Tibial nerve (tissue), 4 donors: ENCODE measurements at places on chromosomes 12 and 14. TPM values are rescaled to one million over a fixed set of nuclear protein-coding genes. Genes with fewer than 3 reads are reported as not detected.

DNA sequence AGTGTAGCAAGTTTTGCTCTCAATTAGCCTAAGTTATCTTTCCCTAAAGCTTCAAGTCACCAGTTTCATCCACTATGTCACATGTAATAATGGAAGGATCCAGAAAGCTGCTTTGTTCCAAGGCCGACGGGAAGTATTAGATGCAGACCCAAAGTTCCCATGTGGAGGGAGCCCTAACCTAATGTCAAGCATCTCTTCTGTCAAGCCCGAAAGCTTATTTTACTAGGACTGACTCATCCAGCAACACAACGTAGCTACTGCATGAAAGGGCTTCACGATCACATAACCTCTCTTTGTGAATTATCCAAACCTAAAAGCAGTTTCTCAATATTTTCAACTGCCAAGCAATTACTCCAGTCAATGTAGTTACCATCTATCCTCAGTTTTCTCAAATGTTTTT is 133.4 kb downstream of the SLC6A15 start:
- no peaks in the 10 kb centered on the region for H3K36me3 ChIP-seq
- no peak overlapping the region for H3K27ac ChIP-seq
- no peak for DNase-seq

GRCh38 chr12:830111-830867 is 77.9 kb downstream of the WNK1 start:
- peaks cover 3% of the 10 kb centered on the region for H3K36me3 ChIP-seq
- H3K4me3 ChIP-seq, result no peak overlapping the region
- no peak for DNase-seq
- H3K27ac ChIP-seq, result no peak overlapping the region
- H3K4me1 ChIP-seq, result no peaks in the 10 kb centered on the region

DNA sequence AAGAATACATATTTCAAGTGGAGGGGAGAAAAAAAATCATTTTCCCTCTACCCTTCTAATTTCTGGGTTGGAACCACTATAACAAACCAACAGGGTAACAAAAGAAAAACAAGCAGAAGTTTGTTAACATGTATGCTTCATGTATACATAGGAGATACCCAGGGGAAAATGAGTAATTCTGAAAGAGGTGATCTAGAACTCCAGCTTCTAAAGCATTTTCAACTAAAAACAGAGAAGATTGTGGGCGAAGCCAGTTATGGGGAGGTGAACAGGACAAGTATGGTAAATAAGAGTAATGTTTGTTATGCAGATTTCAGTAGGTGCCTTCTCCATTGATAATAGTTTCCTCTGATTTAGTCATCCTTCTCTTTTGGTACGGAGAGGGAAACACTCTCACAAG is 16.7 kb downstream of the FNTB start:
- DNase-seq, result no peak
- H3K27me3 ChIP-seq, result no peaks in the 10 kb centered on the region
- no peak overlapping the region for H3K4me3 ChIP-seq
- H3K36me3 ChIP-seq, result no peaks in the 10 kb centered on the region
- H3K4me1 ChIP-seq, result peaks cover 4% of the 10 kb centered on the region

The CLEC1B gene
- total RNA-seq, result not detected

DNA sequence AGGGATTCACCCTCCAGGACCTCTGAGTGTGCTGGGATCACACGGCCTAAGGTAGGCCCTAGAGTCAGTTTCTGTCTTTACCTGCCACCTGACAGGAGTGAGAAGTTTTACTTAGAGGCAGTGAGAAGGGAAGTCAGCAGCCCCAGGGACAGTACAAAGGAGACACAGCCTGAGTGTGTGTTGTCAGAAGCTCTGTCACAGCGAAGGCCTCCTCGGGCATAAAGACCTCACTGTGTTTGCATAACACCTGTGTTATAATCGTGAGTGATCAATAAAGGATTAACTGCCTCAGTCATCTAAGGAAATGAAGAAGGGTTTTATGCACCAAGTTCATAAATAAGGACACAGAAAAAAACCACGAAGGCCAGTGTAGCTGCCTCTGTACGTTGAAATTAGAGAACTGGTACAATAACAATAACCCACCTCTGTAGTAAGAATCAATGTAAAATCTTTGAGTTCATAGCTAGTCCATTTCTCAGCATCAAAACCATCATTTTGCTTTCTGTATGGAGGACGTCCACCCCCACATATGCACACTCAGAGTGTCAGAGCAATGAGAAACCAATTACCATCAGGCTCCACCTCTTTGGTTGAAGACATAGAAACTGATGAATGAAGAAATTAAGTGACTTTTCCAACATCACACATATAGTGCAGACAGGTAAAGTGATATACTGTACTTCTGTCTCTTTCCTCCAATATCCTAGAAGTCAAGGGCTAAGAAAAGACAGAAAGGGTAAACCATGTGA is 159.3 kb downstream of the DAD1 start:
- DNase-seq, result no peak
- peaks cover 23% of the 10 kb centered on the region for H3K4me1 ChIP-seq
- no peaks in the 10 kb centered on the region for H3K36me3 ChIP-seq
- H3K27me3 ChIP-seq, result no peaks in the 10 kb centered on the region
- H3K27ac ChIP-seq, result no peak overlapping the region

GRCh38 chr14:89078021-89078795 is 253.8 kb downstream of the TTC8 start:
- H3K4me3 ChIP-seq, result no peak overlapping the region
- no peaks in the 10 kb centered on the region for H3K36me3 ChIP-seq
- no peak for DNase-seq

DNA sequence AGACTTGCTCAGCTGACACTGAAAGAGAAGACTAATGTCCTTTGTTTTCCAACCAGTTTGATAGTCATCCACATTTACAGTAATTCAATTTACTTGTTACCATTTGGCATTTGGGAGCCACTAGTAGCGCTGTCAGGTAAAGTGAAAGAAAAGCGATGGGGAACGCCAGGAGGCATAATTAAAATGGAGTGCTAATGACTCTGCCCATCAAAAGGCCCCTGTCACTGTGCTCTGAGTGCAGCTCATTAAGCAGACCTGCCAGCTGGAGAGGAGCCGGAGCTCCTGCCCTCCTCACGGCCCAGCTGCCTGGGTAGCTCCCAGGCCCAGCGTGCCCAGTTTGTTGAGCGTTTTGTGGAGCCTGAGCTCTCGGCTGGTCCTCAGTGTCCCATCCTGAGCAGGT is 463.6 kb upstream of the CCDC196 start:
- H3K27me3 ChIP-seq, result no peaks in the 10 kb centered on the region
- no peak overlapping the region for H3K27ac ChIP-seq
- no peak overlapping the region for H3K4me3 ChIP-seq
- no peaks in the 10 kb centered on the region for H3K36me3 ChIP-seq
- DNase-seq, result no peak

The IAPP gene
- not detected for total RNA-seq

- H3K4me3 ChIP-seq, result no peak overlapping the region
- no peaks in the 10 kb centered on the region for H3K27me3 ChIP-seq
- peak overlapping the region; percentile 14 for H3K27ac ChIP-seq
- H3K36me3 ChIP-seq, result no peaks in the 10 kb centered on the region
Measured at GRCh38 chr14:71583705-71584104, 348.5 kb upstream of the RGS6 start.

GRCh38 chr14:73324533-73324932 is 87.2 kb downstream of the PAPLN start:
- no peak for DNase-seq
- H3K4me1 ChIP-seq, result no peaks in the 10 kb centered on the region
- H3K27me3 ChIP-seq, result no peaks in the 10 kb centered on the region

The TSPAN9 gene
- 32.6 TPM for total RNA-seq

The MIPOL1 gene
- total RNA-seq, result 25.7 TPM

GRCh38 chr12:74490390-74491064 is 47.1 kb upstream of the ATXN7L3B start:
- H3K4me1 ChIP-seq, result no peaks in the 10 kb centered on the region
- H3K4me3 ChIP-seq, result no peak overlapping the region
- DNase-seq, result no peak
- no peaks in the 10 kb centered on the region for H3K36me3 ChIP-seq
- H3K27ac ChIP-seq, result no peak overlapping the region

The AGAP2 gene
- 3.1 TPM for total RNA-seq

- DNase-seq, result no peak
- no peak overlapping the region for H3K27ac ChIP-seq
- peaks cover 14% of the 10 kb centered on the region for H3K4me1 ChIP-seq
- no peak overlapping the region for H3K4me3 ChIP-seq
Measured at GRCh38 chr14:50786751-50787464, 44.1 kb downstream of the NIN start.

GRCh38 chr12:91316161-91316906 is 133.7 kb upstream of the DCN start:
- no peaks in the 10 kb centered on the region for H3K27me3 ChIP-seq
- no peak overlapping the region for H3K4me3 ChIP-seq
- H3K4me1 ChIP-seq, result no peaks in the 10 kb centered on the region
- no peak for DNase-seq
- H3K36me3 ChIP-seq, result no peaks in the 10 kb centered on the region

GRCh38 chr12:42217656-42218055 is 20.4 kb downstream of the YAF2 start:
- no peak overlapping the region for H3K4me3 ChIP-seq
- H3K27ac ChIP-seq, result no peak overlapping the region
- H3K27me3 ChIP-seq, result no peaks in the 10 kb centered on the region
- H3K4me1 ChIP-seq, result peaks cover 20% of the 10 kb centered on the region
- no peak for DNase-seq

GRCh38 chr12:123114304-123115083 is 36.4 kb downstream of the PITPNM2 start:
- no peak overlapping the region for H3K27ac ChIP-seq
- no peak overlapping the region for H3K4me3 ChIP-seq
- H3K36me3 ChIP-seq, result peaks cover 6% of the 10 kb centered on the region
- no peaks in the 10 kb centered on the region for H3K27me3 ChIP-seq
- H3K4me1 ChIP-seq, result no peaks in the 10 kb centered on the region

DNA sequence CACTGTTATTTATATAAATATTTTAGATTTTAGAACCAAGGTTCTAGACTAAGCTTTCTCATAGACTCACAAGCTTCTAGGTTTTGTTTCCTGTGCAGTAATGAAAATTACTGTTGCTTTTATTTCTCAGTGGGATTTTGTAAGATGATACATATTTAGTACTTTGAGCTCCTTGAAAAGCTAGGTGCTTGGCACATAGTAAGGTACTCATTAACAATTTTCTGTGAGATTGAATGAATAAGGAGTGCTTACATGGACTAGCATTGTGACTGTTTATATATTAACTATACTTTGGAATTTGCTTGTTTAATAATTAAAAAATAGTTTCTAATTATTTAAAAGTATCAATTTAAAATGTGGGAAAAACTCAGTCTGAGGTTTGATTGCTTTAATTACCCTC is 85.7 kb downstream of the MIA2 start:
- no peak for DNase-seq
- no peaks in the 10 kb centered on the region for H3K4me1 ChIP-seq
- H3K27me3 ChIP-seq, result no peaks in the 10 kb centered on the region
- no peak overlapping the region for H3K27ac ChIP-seq
- H3K4me3 ChIP-seq, result no peak overlapping the region

- H3K36me3 ChIP-seq, result no peaks in the 10 kb centered on the region
- no peak overlapping the region for H3K27ac ChIP-seq
- no peak overlapping the region for H3K4me3 ChIP-seq
- H3K27me3 ChIP-seq, result no peaks in the 10 kb centered on the region
Measured at GRCh38 chr12:112590281-112590680, 171.5 kb downstream of the PTPN11 start.

- H3K4me3 ChIP-seq, result no peak overlapping the region
- no peaks in the 10 kb centered on the region for H3K4me1 ChIP-seq
- no peaks in the 10 kb centered on the region for H3K27me3 ChIP-seq
- DNase-seq, result no peak
Measured at GRCh38 chr12:53586745-53587144, 39.4 kb downstream of the ATF7 start.

GRCh38 chr12:89461649-89462612 is 62.7 kb downstream of the GALNT4 start:
- H3K4me3 ChIP-seq, result peak overlapping the region; percentile 28
- H3K4me1 ChIP-seq, result no peaks in the 10 kb centered on the region
- H3K27me3 ChIP-seq, result no peaks in the 10 kb centered on the region
- no peaks in the 10 kb centered on the region for H3K36me3 ChIP-seq
- H3K27ac ChIP-seq, result no peak overlapping the region

DNA sequence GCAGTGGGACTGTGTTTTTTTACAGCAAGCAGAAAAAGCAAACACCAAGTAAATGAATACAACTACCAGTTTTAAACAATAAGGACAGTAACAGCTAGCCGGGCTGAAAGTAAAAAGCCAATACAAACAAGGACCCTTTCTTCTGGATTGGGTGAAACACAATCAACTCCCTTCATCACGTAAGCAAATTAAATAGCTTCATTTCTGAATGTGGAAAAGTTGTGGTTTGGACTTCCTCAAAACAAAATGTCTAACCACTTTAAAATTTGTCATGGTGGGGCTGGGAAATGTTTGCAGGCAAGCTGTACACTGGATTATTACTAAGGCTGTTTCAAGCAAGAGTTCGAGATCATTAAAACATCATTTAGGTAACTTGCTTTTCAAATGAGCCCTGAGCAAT is 47.4 kb downstream of the TCHP start:
- H3K27ac ChIP-seq, result peak overlapping the region; percentile 85
- no peaks in the 10 kb centered on the region for H3K27me3 ChIP-seq
- no peak overlapping the region for H3K4me3 ChIP-seq
- DNase-seq, result no peak
- no peaks in the 10 kb centered on the region for H3K36me3 ChIP-seq

GRCh38 chr12:54006559-54007220 is 2.1 kb upstream of the HOXC8 start:
- peaks cover 51% of the 10 kb centered on the region for H3K27me3 ChIP-seq
- H3K4me1 ChIP-seq, result peaks cover 89% of the 10 kb centered on the region
- DNase-seq, result no peak
- no peaks in the 10 kb centered on the region for H3K36me3 ChIP-seq
- peak overlapping the region; percentile 30 for H3K4me3 ChIP-seq
- peak overlapping the region; percentile 65 for H3K27ac ChIP-seq

- no peaks in the 10 kb centered on the region for H3K27me3 ChIP-seq
- H3K4me3 ChIP-seq, result no peak overlapping the region
- no peaks in the 10 kb centered on the region for H3K4me1 ChIP-seq
- H3K36me3 ChIP-seq, result no peaks in the 10 kb centered on the region
Measured at GRCh38 chr12:6047249-6048237, 76.9 kb downstream of the VWF start.

DNA sequence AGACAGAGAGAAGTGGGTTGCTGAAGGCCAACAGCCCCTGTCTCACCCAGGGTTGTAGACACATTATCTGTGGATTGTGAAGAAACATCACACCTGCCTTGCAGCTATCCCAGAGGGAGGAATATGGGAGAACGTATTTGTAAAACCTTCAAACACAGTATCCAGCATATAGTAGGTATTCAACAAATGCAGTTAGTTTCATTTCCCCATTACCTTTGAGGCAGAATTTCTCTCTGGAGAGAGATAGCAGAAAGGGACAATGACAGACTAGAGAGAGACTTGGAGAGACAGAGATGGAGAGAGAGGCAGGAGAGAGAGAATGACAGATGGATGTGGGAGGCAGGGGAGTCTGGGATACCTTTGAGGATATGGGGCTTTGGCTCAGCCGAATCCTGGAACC is 62.0 kb downstream of the WSCD2 start:
- H3K4me1 ChIP-seq, result no peaks in the 10 kb centered on the region
- no peaks in the 10 kb centered on the region for H3K36me3 ChIP-seq
- DNase-seq, result no peak
- peak overlapping the region; percentile 18 for H3K27ac ChIP-seq
- no peaks in the 10 kb centered on the region for H3K27me3 ChIP-seq

The TPPP2 gene
- total RNA-seq, result not detected

GRCh38 chr12:12212769-12213168 is 54.1 kb downstream of the LRP6 start:
- H3K27ac ChIP-seq, result no peak overlapping the region
- peaks cover 33% of the 10 kb centered on the region for H3K4me1 ChIP-seq
- no peak for DNase-seq
- H3K4me3 ChIP-seq, result no peak overlapping the region
- H3K36me3 ChIP-seq, result no peaks in the 10 kb centered on the region

GRCh38 chr14:45181329-45181728 is 45.6 kb downstream of the FANCM start:
- H3K27ac ChIP-seq, result no peak overlapping the region
- no peak overlapping the region for H3K4me3 ChIP-seq
- no peaks in the 10 kb centered on the region for H3K27me3 ChIP-seq
- no peaks in the 10 kb centered on the region for H3K36me3 ChIP-seq

The FAM234B gene
- total RNA-seq, result 5.9 TPM

The FAM161B gene
- total RNA-seq, result 6.9 TPM

The KERA gene
- total RNA-seq, result not detected
